Caki2 (cell line): ENCODE measurements at places on chromosomes 3 and 15.
A peak's percentile ranks its signal among the peaks of the same experiment; 100 is the strongest.

DNA sequence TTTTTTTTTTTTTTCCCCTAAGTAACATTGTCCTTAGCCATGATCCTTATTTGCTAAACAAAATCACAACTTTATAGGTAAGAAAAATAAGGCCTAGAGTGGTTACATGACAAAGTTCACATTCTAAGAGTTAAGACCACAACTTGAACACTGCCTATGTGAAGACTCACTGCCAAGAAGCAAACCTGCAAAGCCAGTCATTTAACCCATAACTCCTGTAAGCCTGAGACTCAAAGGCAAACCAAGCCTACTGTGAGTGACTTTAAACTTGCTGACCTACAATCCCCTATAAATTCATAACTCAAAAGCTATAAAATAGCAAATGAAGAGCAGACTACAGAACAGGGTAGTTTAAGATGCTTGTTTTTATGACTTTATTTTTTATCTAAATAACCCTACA is 12.9 kb upstream of the ANKRD28 start:
- DNase-seq, result no peak

- no peak for DNase-seq
Observed at GRCh38 chr3:45330510-45331295, 57.7 kb upstream of the LARS2 start.

DNA sequence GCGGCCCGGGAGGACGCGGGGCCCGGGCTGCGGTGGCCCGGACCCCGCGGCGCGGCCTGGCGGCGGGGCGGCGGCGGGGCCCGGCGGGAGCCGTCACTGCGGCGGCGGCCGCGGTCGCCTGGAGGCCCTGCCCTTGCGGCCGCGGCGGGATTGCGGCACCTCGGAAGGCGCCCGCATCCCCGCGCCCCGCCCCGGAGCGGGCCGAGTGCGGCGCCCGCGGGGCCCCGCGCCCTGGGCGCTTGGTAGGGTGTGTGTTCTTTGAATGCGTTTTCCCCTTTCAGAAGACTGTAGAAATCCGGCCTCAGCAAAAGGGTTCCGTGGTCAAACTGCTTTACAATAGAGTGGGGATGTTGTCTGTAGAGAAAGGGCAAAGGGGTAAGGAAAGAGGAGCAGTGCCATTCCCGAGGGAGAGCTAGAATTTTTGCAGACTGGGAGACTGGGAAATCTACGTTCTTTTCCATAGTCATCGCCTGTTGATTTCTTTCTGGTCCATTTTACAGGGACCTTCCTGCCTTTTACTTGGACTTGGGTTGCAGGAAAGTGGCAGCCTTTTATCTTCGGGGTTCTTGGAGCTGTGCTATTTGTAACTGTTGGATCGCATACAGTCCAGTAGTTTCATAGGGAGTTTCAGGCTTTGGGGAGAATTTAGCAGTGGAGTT is 630 bp downstream of the SNRK start:
- DNase-seq, result peak; percentile 19

DNA sequence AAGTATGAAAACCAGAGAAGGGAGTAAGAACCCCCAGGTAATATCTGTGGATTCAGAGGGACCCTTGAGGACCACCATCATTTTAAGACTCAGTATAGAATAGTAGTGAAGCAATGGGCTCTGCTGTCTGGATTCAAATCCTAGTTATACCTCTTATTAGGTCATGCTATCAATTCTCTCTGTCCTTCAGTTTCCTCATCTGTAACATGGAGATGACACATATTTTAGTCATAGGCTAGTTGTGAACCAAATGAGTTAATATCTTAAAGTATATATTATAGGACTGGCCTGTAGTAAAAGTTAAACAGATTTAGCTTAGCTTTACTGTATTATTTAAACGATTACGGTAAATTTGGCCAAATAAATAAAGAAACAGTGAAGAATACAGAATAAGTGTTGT is 177.3 kb upstream of the GOLIM4 start:
- DNase-seq, result no peak

DNA sequence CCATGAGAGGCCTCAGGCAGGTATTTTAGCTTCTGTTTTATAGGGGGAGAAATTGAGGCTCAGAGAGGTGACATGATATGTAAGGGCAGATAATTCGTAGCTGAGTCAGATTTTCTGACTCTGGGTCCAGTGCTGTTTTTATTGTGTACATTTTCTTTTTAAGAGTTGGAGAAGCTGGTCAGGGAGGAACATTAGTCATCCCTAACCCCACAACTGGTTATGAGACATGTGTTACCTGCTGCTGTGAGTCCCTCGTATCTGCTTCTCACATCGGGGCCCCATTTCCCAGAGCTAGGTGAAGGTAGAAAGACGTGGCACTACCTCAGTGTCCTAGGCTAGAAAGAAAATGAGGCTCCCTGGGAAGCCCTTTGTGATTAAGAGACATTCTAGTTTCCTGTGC is 28.6 kb downstream of the GALNT15 start:
- no peak for DNase-seq

- no peak for DNase-seq
Observed at GRCh38 chr3:149726716-149727407, 25.4 kb downstream of the COMMD2 start.

DNA sequence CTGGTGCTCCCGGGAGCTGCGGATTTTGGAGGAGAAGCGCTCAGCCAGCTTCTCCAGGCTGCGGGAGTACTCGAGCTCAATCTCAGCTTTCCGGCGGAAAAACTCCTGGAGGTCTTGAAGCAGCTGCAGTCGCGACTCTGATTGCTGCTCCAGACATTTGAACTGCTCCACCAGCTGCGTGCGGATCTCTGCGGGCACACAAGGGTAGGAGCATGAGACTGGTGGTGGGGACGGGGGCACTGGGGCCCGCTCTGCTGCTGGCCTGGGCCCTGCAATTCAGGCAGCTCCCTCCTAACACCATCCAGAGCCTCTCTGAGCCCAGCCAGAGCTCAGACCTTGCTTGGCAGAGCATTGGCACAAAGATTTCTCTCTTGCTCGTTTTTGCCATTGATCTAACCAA is 124.7 kb downstream of the SRGAP3 start:
- DNase-seq, result no peak

- no peak for DNase-seq
Observed at GRCh38 chr15:58951388-58952007, 18.0 kb upstream of the SLTM start.

DNA sequence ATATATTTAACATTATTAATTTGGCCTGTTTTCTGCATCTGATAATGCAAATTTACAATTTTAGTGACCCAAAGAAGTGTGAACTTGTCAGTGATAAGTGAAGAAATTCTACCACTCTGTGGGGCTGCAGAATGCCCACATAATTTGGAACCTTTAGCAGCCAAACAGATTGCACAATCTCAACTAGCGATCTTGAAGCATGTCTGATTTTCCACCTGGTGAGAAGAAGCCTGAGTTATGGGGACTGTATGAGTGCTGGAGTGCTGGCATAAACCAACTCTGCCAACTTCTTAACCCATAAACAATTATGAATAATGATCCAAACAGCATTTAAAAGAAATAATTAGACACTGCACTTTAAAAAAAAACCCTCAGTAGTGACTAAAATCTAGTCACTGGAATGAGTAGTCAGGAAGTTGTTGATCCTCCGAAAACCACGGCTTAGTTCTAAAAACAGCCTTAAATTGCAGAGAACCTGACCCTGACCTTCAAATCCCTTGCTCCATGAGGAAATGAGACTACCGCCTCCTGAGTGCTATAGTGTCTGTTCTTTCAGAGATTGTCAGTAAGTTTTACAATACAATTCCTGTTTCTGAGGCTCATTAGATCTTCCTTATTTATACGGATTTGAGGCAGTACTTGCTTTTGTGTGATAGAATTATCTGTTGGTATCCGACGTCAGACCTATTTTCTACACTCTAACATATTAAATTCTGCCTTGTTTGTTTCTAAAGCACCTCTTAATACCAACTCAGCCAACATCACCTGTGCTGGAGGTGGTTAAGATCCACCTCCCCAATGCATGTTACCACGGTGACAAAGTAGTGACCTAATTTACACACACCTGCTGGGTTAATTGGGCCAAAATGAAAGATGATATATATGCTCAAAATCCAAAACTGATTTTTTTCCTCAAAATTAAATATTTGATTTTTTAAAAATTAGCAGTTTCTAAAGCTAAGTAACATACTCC is 267.7 kb downstream of the ZBTB20 start:
- DNase-seq, result no peak

DNA sequence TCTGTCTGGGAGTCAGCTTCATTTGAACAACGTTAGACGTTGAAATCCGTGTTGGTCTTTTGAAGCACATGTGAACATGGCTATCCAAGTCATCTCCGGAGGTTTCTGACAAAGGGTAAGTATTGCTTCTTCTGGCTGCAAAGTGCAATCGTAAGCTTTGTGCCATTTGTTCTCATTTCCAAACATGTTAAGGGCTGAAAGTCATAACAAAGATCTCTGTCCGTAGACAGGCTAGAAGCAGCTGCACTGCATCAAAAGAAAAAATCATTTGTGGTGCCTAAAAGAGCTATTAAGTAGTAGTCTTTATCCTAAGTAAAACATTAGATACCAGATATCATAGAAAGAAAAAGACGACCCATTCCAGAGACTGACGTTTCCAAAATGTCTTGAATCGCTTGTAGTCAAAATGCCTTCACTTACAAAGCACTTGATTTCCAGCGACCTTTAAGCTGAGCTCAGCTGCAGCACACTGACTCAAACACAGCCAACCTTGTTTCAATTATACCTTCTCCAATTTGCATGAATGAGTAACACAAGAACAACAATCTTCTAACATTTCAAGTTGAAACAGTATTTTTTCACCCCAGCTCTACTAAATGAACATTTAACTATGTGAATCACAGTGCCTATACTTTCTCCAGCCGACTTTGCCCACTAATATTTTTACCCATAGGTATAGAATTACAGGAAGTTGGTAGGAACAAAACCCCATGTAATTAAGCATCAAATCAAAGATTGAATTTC is 76.6 kb downstream of the NEDD4 start:
- peak; percentile 57 for DNase-seq

DNA sequence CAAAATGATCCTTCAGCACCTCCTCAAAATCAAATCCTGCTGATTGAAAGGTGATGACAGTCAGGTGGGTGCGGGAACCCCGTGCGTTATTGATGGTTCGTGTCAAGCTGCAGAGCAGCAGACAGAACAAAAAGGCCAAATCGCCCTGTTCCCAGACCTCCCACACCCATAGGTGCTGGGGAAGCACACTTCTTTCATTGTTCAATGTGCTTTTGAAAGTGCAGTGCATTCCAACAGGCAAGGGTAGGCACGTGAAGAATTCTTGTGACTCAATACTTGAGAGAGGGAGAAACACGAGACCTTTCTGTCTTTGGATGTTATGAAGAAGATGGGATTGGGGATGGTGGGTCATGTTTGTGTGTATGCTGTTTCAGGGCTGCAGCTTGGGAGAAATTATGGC is 514.0 kb downstream of the MCTP2 start:
- no peak for DNase-seq

- DNase-seq, result no peak
Observed at GRCh38 chr15:72787526-72787925, 4.0 kb upstream of the ADPGK start.

- DNase-seq, result no peak
Observed at GRCh38 chr3:97993526-97993925, 21.3 kb upstream of the RIOX2 start.
